ENCODE measurements at places on chromosomes 5 and 9.
A peak's percentile ranks its signal among the peaks of the same experiment; 100 is the strongest.

- DNase-seq: no peak
- no peak overlapping the region for H3K27ac ChIP-seq
- no peaks in the 10 kb centered on the region for H3K36me3 ChIP-seq
- no peaks in the 10 kb centered on the region for H3K4me1 ChIP-seq
Measured at GRCh38 chr9:107613321-107613720, 123.8 kb upstream of the KLF4 start.

DNA sequence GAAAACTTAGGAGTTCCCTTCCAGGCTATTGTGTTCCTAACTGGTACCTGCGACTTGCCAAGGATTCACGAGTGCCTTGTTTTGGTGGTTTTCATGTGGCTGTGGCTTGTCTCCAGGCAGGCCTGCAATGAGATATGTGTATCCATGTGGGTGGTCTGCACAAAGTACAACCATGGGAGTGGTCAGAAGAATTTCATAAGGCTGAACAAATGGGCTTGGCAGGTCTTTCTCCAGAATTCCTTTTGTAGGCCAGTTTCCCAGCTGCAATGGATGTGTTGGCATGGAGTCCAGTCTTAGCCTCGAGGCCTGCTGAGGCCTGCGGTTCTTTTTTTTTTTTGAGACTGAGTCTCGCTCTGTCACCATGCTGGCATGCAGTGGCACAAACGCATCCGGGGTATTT lies 28.8 kb upstream of the MELK start:
- no peaks in the 10 kb centered on the region for H3K4me1 ChIP-seq
- H3K27me3 ChIP-seq: no peaks in the 10 kb centered on the region
- H3K36me3 ChIP-seq: no peaks in the 10 kb centered on the region
- H3K4me3 ChIP-seq: no peak overlapping the region
- DNase-seq: no peak

DNA sequence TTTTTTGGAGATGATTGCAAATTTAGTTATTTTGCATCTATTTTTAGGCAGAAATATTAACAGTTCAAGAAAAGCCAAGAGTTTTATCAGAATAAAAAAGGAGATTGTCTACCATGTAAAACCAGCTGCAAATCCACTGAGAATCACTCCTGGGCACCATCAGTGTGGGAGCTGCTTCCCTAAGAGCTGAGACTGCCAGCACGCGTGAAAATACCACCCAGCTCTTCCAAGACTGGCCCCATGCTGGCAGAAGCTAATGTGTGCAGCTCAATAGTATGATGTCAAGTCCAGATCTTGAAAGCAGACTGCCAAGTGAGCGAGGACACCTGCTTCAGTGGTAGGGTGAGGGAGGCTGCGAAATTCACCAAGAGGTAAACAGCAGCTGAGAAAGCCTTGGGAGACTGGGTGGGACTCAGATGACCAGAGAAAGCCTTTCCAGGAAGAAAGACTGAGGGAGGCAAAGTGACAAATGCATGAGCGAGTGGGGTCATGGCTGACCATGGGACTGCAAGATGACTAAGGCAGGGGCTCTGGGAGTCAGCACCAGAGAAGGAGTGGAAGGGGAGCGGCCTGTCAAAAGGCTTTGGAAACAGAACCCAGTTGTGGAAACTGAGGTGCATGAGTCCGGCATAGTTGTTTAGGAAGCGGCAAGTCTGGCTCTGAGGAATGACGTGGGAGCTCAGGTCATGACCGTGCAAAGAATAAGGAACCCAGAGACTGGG lies 200.9 kb downstream of the GADD45G start:
- H3K36me3 ChIP-seq: no peaks in the 10 kb centered on the region
- no peak for DNase-seq
- peaks cover 16% of the 10 kb centered on the region for H3K27me3 ChIP-seq
- H3K4me1 ChIP-seq: no peaks in the 10 kb centered on the region
- H3K27ac ChIP-seq: no peak overlapping the region

DNA sequence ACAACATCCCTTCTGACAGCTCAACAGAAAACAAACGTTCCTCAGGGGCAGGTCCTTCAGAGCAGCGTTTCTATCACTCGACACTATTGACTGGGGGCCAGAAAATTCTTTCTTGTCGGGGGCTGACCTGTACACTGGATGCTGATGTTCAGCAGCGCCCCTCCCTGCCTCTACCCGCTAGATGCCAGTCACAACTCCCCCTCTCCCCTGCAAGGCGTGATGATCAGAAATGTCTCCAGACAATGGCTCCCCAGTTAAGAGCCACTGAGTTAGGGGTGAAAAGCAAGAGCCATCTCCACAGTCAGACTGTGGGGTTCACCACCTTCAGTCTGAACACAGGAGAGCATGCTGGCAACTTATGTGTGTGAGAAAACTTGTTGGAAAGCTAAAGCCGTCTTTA lies 39.8 kb downstream of the SERINC5 start:
- peaks cover 94% of the 10 kb centered on the region for H3K4me1 ChIP-seq
- H3K4me3 ChIP-seq: peak overlapping the region; percentile 67
- peak overlapping the region; percentile 94 for H3K27ac ChIP-seq

DNA sequence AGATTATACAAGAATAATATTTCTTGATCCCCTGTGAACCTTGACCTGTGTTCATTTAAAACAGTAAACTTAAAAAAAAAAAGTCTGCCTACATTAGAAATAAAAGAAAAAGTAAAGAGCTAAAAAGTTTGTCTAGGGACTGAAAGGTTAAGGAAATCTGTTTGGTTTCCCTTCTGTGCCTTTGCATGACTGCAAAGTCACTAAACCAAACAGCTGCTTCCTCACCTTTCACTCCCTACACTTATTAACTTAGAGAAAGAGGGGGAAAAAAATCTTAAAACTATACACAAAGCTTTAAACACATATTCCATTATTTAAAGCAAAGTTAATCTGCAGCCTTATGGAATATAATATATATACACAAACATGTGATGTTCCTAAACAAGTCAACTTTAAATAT lies 65.1 kb downstream of the ZFR start:
- peak overlapping the region; percentile 62 for H3K27ac ChIP-seq
- H3K36me3 ChIP-seq: no peaks in the 10 kb centered on the region
- no peaks in the 10 kb centered on the region for H3K4me1 ChIP-seq
- no peak overlapping the region for H3K4me3 ChIP-seq

GRCh38 chr9:20980832-20981455 lies 50.5 kb downstream of the HACD4 start:
- no peak overlapping the region for H3K4me3 ChIP-seq
- H3K27ac ChIP-seq: no peak overlapping the region
- H3K36me3 ChIP-seq: peaks cover 11% of the 10 kb centered on the region
- DNase-seq: no peak
- H3K4me1 ChIP-seq: no peaks in the 10 kb centered on the region
- no peaks in the 10 kb centered on the region for H3K27me3 ChIP-seq

All from naive thymus-derived CD8-positive, alpha-beta T cell (primary cell).